ENCODE measurements at places on chromosomes 6 and 20.
A peak's percentile ranks its signal among the peaks of the same experiment; 100 is the strongest.

GRCh38 chr6:95249175-95249574 is 328.2 kb upstream of the MANEA start:
- H3K36me3 ChIP-seq: no peaks in the 10 kb centered on the region
- H3K27me3 ChIP-seq: no peaks in the 10 kb centered on the region
- no peak overlapping the region for H3K27ac ChIP-seq
- H3K4me1 ChIP-seq: no peaks in the 10 kb centered on the region
- DNase-seq: no peak

DNA sequence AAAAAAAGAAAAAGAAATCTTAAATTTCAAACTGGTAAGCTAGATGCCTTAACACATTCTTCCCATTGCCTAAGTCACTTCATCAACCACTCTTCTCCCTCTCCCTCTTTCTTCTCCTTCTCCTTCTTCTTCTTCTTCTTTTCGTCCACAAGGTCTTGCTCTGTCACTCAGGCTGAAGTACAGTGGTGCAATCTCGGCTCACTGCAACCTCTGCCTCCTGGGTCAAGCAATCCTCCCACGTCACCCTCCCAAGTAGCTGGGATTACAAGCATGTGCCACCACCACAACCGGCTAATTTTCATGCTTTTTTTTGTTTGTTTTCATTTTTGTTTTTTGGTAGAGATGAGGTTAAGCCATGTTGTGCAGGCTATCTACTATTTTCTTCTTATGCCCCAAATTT is 60.2 kb downstream of the GPR63 start:
- H3K27ac ChIP-seq: no peak overlapping the region
- H3K4me3 ChIP-seq: no peak overlapping the region
- 0 out of 2 replicates have a peak, but pooled peaks cover 3% of the 10 kb centered on the region for H3K27me3 ChIP-seq

DNA sequence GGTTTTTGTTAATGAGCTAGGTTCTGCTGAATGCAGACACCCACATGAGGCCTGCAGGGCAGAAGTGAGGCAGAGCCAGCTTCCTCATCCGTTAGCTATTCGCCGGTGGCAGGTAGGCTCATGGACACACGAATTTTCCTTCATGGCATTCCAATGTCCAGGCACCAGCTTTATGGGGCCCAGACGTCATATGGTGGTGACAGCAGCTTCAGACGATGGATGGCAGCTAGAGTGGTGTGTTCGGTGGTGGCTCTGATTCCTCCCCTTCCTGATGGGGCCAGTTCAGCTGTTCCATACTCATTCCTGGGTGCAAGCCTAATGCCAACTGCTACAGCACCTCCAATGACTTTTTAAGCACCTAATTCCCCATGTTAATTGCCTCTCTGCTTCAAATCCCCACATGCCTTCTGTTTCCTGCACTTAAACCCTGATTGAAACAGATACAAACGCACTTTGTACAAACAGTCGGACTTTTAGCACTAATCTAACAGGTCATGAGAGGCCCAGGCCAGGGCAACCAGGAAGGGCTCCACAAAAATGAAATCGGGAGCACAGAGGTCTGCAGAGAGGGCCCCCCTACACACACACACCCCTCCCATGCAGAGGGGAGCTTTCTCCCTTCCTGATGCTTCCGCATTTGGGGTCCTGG is 35.7 kb upstream of the MLN start:
- peaks cover 38% of the 10 kb centered on the region for H3K4me1 ChIP-seq
- no peak overlapping the region for H3K4me3 ChIP-seq
- H3K27me3 ChIP-seq: no peaks in the 10 kb centered on the region
- no peak for DNase-seq
- H3K27ac ChIP-seq: peak overlapping the region; percentile 69

GRCh38 chr6:122422614-122423267 is 23.3 kb downstream of the HSF2 start:
- H3K27me3 ChIP-seq: no peaks in the 10 kb centered on the region
- peaks cover 61% of the 10 kb centered on the region for H3K36me3 ChIP-seq
- H3K27ac ChIP-seq: no peak overlapping the region
- H3K4me3 ChIP-seq: no peak overlapping the region

DNA sequence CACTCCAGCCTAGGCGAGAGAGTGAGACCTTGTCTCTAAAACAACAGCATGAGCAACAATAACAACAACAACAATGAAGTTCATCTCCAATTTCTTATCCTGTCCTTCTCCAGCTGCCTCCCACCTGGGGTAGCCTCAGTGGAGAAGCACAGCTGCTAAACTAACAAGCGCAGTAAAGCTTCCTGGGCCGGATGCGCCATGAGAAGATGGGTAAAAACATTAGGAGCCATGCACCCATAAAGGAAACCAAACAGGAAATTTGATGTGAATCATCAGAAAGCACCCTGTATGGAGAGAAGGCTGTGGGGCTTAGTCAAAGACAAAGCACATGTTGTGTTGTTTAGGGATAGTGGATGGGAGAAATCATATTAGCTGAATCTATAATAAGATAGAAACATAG is 61.1 kb upstream of the CCN6 start:
- no peak for DNase-seq
- H3K4me3 ChIP-seq: no peak overlapping the region
- no peak overlapping the region for H3K27ac ChIP-seq

- H3K27ac ChIP-seq: peak overlapping the region; percentile 96
- peak overlapping the region; percentile 53 for H3K4me3 ChIP-seq
- H3K27me3 ChIP-seq: no peaks in the 10 kb centered on the region
- peak; percentile 86 for DNase-seq
Observed at GRCh38 chr6:27836783-27837624, 75.2 kb downstream of the OR2B2 start.

DNA sequence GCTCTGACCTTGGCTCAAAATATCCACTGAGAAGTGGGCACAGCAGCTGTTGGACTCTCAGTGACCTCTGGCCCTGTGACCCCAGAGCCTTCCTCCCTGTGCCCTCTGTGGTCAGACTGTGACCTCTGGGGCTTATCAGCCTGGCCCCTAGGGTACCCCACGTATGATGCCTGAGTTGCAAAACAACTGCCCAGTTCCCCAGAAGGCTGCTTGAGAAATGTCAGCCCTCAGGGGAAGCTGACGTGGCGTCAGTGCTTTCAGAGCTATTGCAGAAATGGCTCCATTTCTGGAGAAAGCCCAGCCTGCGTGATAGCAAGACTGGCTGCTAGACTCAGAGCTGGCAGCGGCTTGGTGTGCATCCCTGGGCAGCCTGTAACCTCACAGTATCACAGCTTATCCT is 31.5 kb upstream of the TGM2 start:
- no peaks in the 10 kb centered on the region for H3K36me3 ChIP-seq
- no peak overlapping the region for H3K27ac ChIP-seq
- H3K27me3 ChIP-seq: no peaks in the 10 kb centered on the region
- no peak overlapping the region for H3K4me3 ChIP-seq

DNA sequence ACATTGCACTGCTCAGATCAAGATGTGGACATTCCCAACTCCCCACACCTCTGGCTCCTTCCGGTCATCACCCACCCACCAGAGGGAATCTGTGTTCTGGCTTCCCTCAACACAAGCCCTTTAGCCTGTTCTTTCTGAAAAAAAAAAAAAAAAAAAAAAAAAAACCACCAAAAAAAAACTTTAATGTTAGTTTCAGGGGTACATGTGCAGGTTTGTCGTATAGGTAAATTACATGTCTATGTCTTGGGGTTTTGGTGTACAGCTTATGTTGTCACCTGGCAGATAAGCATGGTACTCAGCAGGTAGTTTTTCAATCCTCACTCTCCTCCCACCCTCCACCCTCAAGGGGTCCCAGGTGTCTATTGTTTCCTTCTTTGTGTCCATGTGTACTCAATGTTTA is 135.8 kb upstream of the FOXA2 start:
- H3K4me3 ChIP-seq: no peak overlapping the region
- H3K27ac ChIP-seq: no peak overlapping the region
- DNase-seq: no peak

GRCh38 chr20:12575352-12576095 is 433.2 kb upstream of the SPTLC3 start:
- no peaks in the 10 kb centered on the region for H3K4me1 ChIP-seq
- H3K27me3 ChIP-seq: no peaks in the 10 kb centered on the region
- no peak overlapping the region for H3K4me3 ChIP-seq
- no peaks in the 10 kb centered on the region for H3K36me3 ChIP-seq
- no peak overlapping the region for H3K27ac ChIP-seq
- DNase-seq: no peak

- H3K27me3 ChIP-seq: no peaks in the 10 kb centered on the region
- 0 out of 2 replicates have a peak overlapping the region, but pooled peaks have one; percentile 2 for H3K27ac ChIP-seq
Observed at GRCh38 chr6:55916188-55916587, 40.8 kb upstream of the BMP5 start.

DNA sequence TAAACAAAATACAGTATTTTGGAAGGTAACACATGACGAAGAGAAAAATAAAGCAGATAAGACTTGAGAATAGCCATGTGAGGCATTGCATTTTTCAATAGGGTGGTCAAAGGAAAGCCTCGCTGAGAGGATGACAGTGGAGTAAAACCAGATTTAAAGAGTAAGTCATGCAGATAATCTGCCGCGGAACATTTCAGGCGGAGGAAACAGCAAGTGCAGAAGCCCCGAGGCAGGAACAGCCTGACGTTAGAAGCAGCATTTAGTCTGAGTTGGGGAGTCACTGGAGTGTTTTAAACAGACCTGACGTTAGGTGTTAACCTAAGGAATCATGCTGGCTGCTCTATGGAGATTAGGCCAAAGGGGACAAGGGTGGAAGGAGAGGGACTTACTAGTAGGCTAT is 65.0 kb upstream of the VSTM2L start:
- no peak for DNase-seq
- no peaks in the 10 kb centered on the region for H3K4me1 ChIP-seq

- H3K27me3 ChIP-seq: no peaks in the 10 kb centered on the region
- DNase-seq: no peak
- H3K27ac ChIP-seq: no peak overlapping the region
- no peaks in the 10 kb centered on the region for H3K36me3 ChIP-seq
Observed at GRCh38 chr6:11983306-11983705, 28.8 kb upstream of the HIVEP1 start.

DNA sequence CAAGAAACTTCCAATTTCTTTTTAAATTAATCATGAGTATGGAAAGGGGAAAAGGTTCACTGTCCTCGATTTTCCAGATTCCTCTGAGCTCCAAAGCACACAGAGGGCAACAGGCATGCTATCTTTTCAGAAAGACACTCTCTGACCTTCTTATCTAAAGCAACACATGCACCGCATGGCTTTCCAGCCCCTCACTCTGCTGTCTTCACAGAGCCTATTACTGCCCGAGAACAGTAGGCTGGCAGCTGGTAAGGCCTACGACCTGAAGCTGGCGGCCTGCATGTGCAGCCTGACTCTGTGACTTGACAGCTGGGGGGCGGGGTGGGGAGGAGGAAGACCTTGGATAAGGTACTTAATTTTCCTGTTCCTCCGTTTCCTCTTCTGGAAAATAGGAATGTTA is 86.3 kb downstream of the ELOVL4 start:
- H3K36me3 ChIP-seq: no peaks in the 10 kb centered on the region
- no peak for DNase-seq
- no peak overlapping the region for H3K4me3 ChIP-seq
- H3K4me1 ChIP-seq: no peaks in the 10 kb centered on the region
- no peak overlapping the region for H3K27ac ChIP-seq
- no peaks in the 10 kb centered on the region for H3K27me3 ChIP-seq

- DNase-seq: no peak
- H3K27ac ChIP-seq: no peak overlapping the region
- no peaks in the 10 kb centered on the region for H3K36me3 ChIP-seq
- H3K4me3 ChIP-seq: no peak overlapping the region
- H3K27me3 ChIP-seq: no peaks in the 10 kb centered on the region
- no peaks in the 10 kb centered on the region for H3K4me1 ChIP-seq
Observed at GRCh38 chr20:36624068-36624943, 18.7 kb downstream of the RAB5IF start.

GRCh38 chr6:36735110-36736071 is 37.8 kb downstream of the RAB44 start:
- no peaks in the 10 kb centered on the region for H3K27me3 ChIP-seq
- no peaks in the 10 kb centered on the region for H3K36me3 ChIP-seq
- H3K4me1 ChIP-seq: peaks cover 18% of the 10 kb centered on the region
- no peak overlapping the region for H3K4me3 ChIP-seq

GRCh38 chr6:4017834-4018170 is 61.1 kb downstream of the FAM217A start:
- DNase-seq: no peak
- H3K27me3 ChIP-seq: no peaks in the 10 kb centered on the region
- H3K27ac ChIP-seq: peak overlapping the region; percentile 81
- peak overlapping the region; percentile 78 for H3K4me3 ChIP-seq
- H3K4me1 ChIP-seq: peaks cover 21% of the 10 kb centered on the region

GRCh38 chr6:142784344-142784743 is 160.6 kb downstream of the HIVEP2 start:
- H3K4me1 ChIP-seq: peaks cover 15% of the 10 kb centered on the region
- DNase-seq: no peak
- H3K36me3 ChIP-seq: no peaks in the 10 kb centered on the region
- no peak overlapping the region for H3K27ac ChIP-seq
- no peak overlapping the region for H3K4me3 ChIP-seq

- DNase-seq: no peak
- H3K27me3 ChIP-seq: 0 out of 2 replicates have a peak, but pooled peaks cover 5% of the 10 kb centered on the region
- no peaks in the 10 kb centered on the region for H3K36me3 ChIP-seq
- H3K4me1 ChIP-seq: no peaks in the 10 kb centered on the region
- H3K27ac ChIP-seq: no peak overlapping the region
Observed at GRCh38 chr6:52012582-52012981, 74.8 kb downstream of the PKHD1 start.

GRCh38 chr6:88493717-88494116 is 327.6 kb upstream of the CNR1 start:
- DNase-seq: no peak
- H3K4me3 ChIP-seq: no peak overlapping the region
- no peaks in the 10 kb centered on the region for H3K27me3 ChIP-seq
- H3K4me1 ChIP-seq: no peaks in the 10 kb centered on the region
- no peaks in the 10 kb centered on the region for H3K36me3 ChIP-seq

DNA sequence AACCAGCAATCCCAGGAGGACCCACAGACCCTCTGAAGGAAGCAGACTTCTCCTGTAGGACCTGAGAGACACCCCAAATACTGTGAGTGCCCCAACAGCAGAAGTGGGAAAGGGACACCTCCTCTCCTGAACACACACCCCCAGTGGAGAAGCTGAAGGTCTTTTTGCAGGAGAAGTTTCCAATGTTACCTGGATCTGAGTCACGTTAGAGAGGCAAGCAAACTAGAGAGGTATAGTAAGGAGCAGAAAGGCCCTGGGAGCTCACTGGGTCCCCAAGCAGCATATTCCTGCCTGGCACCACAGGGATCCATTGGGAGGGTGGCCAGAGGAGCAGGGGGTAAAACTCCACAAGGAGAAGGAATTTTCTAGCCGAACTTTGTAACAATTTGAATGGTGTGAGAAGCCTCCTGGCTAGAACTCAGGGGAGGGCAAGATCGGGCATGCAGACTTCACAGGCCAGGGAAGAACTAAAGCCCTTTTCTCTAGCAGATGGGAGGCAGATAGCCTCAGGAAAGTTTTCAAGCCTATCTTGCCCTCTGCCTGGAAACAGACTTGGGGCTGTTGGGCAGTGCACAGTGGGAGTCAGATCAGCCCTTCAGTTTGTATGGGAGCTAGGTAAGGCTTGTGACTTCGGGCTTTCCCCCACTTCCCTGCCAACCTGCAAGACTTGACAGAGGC is 68.2 kb upstream of the SSTR4 start:
- no peaks in the 10 kb centered on the region for H3K36me3 ChIP-seq
- H3K27me3 ChIP-seq: peaks cover 22% of the 10 kb centered on the region
- H3K4me3 ChIP-seq: no peak overlapping the region

- no peak for DNase-seq
- H3K36me3 ChIP-seq: no peaks in the 10 kb centered on the region
- no peak overlapping the region for H3K27ac ChIP-seq
- H3K4me1 ChIP-seq: no peaks in the 10 kb centered on the region
- no peak overlapping the region for H3K4me3 ChIP-seq
Observed at GRCh38 chr20:24199501-24199900, 210.9 kb upstream of the GGTLC1 start.

GRCh38 chr6:54448617-54449016 is 140.4 kb downstream of the TINAG start:
- no peaks in the 10 kb centered on the region for H3K27me3 ChIP-seq
- no peaks in the 10 kb centered on the region for H3K4me1 ChIP-seq
- no peak overlapping the region for H3K27ac ChIP-seq
- H3K36me3 ChIP-seq: no peaks in the 10 kb centered on the region
